Dermis microvascular lymphatic vessel endothelial cell (primary cell): ENCODE measurements at places on chromosomes 13 and 19.
A peak's percentile ranks its signal among the peaks of the same experiment; 100 is the strongest.

DNA sequence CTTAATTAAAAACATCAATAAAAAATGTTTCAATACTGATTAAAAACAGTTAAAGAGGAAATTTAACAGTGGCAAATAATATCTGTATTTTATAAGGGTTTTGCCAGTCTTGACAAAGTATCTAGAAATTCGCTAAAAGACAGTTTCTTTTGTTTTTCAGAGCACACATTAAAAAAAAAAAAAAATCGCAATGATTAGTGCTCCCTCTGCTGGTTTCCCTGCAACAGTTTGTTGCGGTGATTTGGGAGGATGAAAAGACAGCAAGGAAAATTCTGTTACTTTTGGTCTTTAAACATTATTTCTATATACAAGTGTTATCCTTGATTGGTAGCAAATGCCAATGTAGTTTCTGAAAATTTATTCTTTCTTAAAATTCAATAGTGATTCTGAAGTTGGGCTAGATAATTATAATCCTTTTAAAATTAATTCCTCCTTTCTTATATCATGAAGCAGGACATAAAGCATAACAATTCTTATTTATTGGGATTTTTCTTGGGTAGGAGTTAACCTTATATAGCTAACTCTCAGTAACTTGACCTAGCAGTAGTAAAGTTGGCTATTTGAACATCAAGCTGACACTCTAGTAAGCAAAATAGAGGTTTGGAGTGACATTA is 23.1 kb upstream of the SPRY2 start:
- peak; percentile 45 for DNase-seq

DNA sequence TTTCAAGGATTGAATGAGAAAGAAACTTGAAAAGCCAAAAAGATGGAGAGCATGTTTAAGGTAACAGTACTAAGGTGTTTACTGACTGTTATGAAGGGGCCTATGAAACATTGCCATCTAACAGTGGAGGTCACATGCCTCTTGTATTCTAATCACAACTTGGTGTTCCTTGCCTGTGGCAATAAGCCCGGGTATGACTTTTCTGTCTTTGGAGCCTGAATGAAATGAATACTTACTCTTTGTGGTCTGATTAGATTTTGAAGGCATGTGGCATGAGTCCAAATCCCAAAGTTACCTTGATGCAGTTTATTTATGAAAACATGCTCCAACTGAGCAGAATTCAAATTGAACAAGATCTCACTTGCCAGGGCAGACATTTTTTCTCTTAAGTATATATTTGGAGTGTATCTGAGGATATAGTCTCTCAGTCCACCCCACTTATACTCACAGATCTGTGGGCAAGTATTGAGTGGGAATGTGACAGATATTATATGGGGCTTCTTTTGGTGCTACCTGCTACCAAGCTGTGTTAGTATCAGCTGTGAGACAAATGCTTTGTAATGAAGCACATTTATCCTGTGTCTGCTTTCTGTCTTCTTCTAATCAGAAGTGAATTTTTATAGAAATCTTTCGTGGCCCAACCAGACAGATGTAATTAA is 67.5 kb downstream of the B3GLCT start:
- DNase-seq: no peak

DNA sequence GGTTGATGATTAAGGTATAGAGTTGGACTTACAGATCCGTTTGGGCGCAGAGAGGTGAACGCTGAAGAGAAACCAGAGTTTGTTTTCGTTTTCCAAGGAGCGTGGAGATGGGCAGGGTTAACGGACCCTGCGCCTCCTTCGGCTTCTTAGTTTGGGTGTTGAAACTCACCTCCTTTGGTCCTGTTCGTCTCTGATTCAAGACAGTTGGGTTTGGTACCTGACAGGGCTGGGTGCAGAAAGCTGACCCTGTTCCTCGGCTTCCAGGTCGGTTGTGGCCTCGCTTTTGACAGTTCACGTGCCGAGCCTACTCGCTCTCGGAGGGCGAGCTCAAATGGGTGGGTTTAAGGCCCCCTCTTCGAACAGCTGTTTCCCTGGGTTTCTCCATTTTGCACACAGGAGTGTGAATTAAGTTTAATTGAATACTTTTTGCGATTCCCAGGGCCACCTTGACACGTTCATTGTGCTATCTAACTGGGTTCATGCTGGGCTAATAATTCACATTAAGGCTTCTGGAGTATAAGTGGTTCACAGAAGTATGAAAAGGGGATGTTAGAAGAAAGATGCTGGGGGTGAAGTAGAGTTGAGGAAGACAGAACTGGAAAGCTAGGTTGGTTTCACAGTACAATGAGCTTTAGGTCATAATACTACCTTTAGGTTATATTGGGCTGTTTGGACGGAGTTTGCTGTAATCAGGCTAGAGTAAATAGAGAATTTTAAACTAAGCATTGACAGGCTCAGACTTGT is 638 bp downstream of the USPL1 start:
- DNase-seq: peak; percentile 36

DNA sequence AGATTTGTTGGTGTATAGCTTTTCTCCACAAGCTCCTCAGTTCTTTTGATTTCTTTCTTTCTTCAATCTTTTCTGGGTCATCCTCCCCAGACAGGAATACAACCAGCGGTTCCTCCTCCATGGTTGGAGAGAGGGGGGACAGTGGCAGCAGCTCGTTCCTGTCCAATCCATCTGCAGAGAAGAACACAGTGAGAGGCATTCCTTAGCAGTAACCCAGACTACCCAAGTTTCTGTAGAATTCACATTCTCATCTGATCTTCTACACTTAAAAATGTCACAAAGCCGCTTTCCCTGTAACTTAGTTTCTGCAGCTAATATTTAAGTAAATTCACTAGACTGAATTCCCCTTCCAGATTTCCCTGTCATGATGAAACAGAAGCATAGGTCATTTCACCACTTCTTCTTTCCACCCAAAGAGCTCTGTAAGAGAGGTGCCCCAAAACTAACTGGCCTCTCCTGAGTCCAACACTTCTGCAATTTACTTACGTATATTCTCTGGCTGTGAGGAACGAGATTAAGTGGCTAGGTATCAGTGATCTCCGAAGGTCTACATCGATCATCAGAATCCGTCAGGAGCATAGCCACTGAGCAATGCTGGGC is 171.9 kb downstream of the TBC1D4 start:
- no peak for DNase-seq

- no peak for DNase-seq
Observed at GRCh38 chr13:27789153-27789494, 3.2 kb upstream of the GSX1 start.
